NCI-H1092 treated with DMSO at 0.1 percent for 48 hours (cell line): ENCODE measurements at places on chromosomes 5 and 9.

DNA sequence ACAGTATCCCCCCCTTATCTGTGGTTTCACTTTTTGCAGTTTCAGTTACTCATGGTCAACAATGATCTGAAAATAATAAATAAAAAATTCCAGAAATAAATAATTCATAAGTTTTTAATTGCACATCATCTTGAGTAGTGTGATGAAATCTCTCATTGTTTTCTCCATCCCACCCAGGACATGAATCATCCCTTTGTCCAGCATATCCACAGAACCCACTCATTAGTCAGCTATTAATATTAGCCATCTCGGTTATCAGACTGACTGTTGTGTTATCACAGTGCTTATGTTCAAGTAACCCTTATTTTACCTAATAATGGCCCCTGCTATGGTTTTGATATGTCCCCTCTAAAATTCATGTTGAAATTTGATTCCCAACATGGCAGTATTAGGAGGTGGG, 40.7 kb downstream of the FAM114A2 start:
- DNase-seq, result no peak

DNA sequence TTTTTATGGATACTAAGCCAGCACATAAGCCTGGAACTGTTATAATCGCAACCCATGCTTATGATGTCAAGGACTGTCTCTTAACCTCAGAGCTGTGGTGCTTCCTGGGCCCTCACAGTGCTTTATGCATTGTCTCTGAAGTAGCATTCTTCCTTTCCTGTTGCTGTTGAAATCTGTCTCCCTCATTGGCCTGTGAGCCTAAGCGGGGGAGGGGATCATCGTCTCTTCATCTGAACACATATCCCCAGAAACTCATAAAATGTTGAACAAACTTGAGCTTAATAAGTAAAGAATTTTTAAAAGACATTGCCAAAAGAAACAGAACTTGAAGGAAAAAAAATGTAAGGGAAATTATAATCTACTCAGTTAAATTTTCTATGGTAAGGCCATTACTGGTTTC, 80.3 kb downstream of the SGCD start:
- no peak for DNase-seq

- DNase-seq, result no peak
These were observed 37.4 kb upstream of the SLC44A1 start for GRCh38 chr9:105206821-105207699.

GRCh38 chr9:87713988-87714330, 12.0 kb upstream of the CTSL start:
- no peak for DNase-seq

- DNase-seq, result no peak
These were observed 42.7 kb downstream of the SECISBP2 start for GRCh38 chr9:89361031-89361430.

- peak; percentile 10 for DNase-seq
These were observed 46.6 kb downstream of the CYFIP2 start for GRCh38 chr5:157312492-157312891.

DNA sequence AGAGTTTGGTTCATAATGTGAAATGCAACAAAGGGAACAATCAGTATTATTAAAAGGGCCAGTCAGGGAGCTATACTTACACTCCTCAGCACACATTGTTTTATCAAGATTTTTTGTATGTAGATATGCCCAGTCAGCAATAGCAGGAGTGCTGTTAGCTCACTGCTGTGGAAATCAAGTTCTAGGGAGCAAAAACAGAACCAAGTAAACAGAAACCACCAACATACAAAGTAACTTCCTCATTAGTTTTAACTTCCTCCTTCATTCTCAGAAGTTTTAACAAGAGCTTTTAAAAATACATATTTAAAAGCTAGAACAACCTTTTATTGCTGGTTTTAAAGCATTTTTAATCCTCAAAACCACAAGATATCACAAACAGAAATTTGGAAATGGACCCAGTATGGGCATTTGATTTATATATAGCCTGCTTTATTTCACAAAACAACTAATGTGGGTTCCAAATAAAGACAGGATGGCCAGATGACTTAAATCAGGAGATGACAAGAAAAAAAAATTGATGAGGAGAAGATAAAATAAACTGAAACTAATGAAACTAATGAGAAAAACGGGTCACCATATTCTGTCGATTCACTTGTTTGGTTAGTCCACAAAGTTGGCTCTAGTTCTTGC, 178.5 kb downstream of the ADAMTS12 start:
- no peak for DNase-seq

DNA sequence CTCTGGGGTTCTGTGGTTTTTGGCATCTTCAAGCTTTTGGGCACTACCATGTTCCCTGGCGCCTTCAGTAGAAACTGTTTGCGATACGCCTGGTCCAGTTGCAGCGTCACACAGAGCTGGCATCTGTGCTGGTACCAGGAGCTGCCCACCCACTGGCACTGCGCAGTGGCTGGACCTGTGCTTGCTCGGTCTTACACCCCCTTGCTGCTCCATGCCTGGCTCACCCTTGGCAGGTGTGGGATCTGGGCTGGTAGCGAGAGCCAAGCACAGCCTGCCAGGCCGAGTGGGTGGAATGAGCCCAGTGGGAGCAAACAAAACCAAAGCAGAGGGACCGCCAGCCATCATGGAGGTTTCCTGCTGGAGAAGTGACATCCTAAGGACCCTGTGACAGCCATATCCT, 170.2 kb upstream of the IRX2 start:
- no peak for DNase-seq

DNA sequence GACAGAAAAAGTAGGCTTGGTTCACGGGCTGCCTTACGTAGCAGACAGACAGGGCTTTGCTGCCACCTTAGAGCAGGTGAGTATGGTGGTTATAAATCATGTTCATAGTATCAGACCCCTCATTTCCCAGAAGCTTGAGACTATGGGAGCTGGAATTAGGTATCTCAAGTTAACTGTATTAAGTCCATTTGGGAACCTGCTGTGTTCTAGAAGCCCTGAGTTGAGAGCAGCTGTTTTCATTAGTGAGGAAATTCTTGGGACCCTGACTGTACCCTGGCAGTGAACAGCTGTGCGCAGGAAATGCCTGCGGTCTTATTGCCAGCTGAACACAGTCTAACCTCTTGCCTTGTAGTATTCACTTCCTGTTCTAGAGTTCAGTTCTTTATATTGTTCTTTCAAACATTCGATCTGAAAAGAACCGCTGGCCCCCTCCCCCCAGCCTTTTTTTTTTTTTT, 29.8 kb downstream of the UGCG start:
- no peak for DNase-seq

DNA sequence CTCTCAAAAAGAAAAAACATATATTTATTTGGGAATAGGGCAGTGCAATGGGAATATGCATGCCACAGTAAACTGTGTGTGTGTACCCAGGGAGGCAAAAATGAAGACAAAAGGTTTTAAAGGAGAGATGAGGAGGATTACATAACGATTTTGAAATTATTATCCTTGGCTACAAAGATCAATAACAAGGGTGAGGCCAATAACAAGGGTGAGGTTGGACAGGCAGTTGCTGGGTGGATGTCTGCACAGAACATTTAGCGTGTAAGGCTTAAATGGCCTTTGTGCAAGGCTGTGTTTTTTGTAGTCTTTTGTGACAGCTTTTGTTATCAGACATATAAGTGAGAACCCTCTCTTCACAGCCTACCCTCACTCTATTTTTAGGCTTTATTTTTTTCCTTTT, 114.0 kb downstream of the JMY start:
- DNase-seq, result no peak

- DNase-seq, result no peak
These were observed 92.5 kb downstream of the FBXW11 start for GRCh38 chr5:171913987-171914273.

GRCh38 chr9:138080979-138081378, 203.4 kb downstream of the CACNA1B start:
- no peak for DNase-seq

GRCh38 chr9:26995810-26996209, 9.7 kb downstream of the LRRC19 start:
- no peak for DNase-seq

DNA sequence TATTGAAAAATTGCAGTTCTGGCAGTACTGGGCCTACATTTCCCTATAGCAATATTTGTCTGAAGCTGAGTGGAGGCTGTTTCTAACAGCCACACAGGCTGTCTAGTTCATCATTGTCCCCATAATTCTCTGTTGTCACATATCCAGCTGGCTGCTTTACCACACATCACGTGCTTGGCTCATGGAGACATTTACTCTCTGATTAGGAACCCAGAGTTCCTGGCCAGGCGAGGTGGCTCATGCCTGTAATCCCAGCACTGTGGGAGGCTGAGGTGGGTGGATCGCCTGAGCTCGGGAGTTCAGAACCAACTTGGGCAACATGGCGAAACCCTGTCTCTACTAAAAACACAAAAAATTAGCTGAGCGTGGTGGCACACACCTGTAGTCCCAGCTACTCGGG, 81.4 kb downstream of the PGM5 start:
- no peak for DNase-seq

- DNase-seq, result no peak
These were observed 161.5 kb upstream of the NR4A3 start for GRCh38 chr9:99660191-99660636.

GRCh38 chr9:137023157-137023556, 4.9 kb downstream of the ABCA2 start:
- DNase-seq, result no peak

DNA sequence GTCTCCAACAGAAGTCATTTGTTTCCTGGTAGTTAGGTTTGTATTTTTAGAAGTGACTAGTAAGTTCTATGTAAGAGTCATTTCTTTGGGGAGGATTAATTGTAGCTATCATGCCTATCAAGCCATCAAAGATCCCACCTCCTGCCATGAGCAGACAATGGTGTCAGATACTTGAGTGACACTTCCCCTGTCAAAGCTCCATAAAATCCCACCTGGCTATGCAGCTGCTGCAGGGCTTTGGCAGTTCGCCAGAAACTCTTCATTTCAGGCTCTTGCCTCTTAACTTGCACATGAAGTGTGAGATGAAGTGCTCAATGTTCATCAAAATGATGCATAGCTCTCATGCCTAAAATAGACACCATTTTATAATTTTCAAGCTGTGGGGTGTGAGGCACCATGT, 312.1 kb downstream of the CDH12 start:
- DNase-seq, result peak; percentile 97

- no peak for DNase-seq
These were observed 196.5 kb downstream of the SNX18 start for GRCh38 chr5:54713923-54714581.

- no peak for DNase-seq
These were observed 400.8 kb upstream of the PIK3R1 start for GRCh38 chr5:67814569-67815311.

- DNase-seq, result no peak
These were observed 170.2 kb downstream of the HSD17B3 start for GRCh38 chr9:96131825-96132224.
